ENCODE measurements at places on chromosomes 12 and 14.

- no peak for DNase-seq
Observed at GRCh38 chr12:56565510-56566101, 44.0 kb downstream of the RBMS2 start.

GRCh38 chr12:92300777-92301176 is 155.1 kb upstream of the BTG1 start:
- no peak for DNase-seq

DNA sequence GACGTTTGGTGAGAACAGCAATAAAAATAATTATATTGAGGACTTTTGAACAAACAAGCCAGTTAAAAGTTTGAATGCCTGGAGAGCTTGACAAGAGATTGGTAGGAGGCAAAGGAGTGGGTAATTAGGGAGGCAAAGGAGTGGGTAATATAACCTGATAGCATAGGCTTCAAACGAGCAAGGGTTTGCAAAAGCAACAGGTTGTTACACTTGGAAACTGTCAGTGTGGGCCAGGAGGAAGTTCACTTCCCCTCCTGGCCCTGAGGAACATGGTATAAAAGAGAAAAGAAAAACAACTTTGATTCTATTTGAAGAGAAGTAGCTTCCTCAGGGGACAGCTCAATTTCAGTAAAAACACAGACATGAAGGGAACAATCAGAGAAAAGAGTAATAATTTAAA is 121.7 kb downstream of the CCER1 start:
- DNase-seq = no peak

GRCh38 chr12:51959211-51959610 is 7.7 kb downstream of the ACVR1B start:
- DNase-seq = no peak

DNA sequence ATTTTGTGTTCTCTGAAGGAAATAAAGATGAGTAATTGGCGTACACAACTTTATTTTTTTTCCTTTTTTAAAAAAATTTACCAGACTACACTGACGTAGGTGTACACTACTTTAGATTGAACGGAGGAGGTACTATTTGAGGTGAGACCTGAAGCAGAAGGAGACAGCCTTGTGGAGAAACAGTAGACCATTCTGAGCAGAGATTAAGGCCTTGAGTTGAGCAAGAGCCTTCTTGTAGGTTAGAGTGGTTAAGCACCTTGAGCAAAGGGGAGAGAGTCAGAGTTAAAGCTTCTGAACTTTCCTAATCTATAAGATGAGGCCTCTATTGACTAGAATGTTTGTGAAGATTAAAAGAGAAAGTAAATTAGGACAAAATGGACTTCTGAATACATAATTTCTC is 2.5 kb downstream of the LEMD3 start:
- no peak for DNase-seq

GRCh38 chr12:11947213-11947612 is 123.5 kb upstream of the BCL2L14 start:
- no peak for DNase-seq

DNA sequence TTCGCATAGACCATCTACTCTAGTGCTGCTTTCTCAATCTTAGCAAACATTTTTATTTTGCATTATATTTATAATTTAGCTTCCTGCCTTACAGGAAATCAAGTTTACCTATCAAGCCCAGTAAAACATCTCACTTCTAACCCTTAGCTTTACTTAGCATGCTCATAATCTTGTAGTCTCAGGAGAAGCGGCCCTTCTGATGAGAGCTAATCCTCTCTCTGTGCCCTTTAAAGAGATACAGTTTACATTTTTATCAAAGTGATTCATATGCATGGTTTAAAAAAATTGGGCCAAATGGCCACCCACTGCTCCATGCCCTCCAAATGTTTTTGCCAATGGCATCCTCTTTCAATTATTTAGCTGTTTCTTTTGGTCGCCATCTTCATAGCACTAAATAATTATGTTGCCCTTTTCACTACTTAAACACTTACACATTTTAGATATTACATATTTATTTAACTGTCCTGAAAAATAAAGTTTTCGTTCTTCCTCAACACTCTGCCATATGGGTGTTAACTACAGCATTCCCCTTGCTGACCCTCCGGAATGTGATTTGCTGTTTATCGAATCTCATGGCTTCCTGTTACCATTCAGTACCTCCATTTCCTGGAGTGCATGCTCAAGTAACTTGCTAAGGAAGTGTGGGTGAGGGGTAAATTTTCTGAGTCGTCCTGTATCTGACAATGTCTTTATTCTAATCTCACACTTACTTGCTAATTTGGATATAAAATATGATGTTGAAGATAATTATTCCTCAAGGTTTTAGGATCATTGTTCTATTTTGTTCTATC is 29.3 kb downstream of the YLPM1 start:
- no peak for DNase-seq

GRCh38 chr12:50188875-50189575 is 21.9 kb upstream of the CERS5 start:
- no peak for DNase-seq

GRCh38 chr14:68088451-68088854 is 268.9 kb downstream of the RAD51B start:
- peak; percentile 67 for DNase-seq

DNA sequence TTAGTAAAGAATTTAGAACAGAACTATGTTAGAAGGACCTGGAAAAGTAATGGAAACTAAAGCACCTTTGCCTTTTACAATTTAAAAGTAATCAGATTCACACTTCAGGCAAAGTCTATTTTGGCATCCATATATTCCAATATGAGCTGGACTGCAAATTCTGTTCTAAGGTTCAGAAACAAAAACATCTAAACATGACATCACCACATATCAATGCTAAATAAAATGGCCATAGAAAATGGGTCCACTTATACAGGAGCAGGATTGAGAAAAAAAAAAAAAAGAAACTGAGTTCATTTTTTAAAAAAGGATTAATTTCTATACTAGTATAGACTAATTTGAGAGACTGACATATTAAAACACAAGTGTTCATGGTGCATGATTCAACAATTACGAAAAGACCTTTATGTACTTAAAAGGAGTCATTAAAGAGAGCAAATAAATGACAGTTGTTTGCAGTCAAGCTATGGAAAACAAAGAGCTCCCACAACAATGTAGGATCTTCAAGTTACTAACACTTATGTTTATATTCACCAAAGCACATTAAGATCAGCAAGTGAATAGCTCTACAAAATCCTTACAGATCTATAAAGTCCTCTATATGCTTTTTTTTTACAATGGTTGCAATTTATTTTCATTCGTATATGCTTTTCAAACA is 45.7 kb downstream of the DICER1 start:
- no peak for DNase-seq

DNA sequence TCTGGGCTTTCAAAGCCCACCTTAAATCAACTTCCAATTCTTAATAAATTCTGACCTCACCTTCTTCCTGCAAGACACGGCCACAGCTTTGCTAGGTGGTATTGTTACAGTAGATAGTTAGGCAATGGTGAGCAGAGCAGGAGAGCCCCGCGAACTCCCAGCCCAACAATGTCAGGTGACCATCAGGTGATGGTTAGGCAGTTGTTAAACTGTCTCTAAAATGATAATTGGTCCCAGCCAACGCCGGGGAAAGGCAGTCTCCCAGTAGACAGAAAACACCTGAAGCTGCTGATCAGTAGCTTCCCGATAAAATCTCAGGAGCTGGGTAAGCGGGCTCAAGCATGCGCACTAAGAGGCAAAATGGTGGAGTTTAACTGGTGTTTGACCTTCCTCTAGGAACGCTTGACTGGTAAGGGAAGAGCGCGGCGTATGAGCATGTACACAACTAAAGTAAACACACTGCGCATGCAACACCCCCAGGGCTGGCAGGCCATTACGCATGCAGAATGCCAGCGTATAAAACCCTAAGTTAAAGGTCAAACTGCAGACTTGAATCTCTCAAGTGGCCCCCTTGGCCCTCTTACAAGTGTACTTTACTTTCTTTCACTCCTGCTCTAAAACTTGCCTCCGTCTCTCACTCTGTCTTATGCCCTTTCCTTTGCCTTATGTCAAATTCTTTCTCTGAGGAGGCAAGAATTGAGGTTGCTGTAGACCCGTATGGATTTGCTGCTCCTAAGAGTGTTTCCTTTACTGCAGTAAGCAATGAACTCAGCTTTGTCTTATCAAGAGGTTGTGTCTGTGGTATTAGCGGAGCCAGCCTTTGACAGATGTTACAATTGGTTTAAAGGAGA is 113.5 kb downstream of the C12orf75 start:
- DNase-seq = no peak

DNA sequence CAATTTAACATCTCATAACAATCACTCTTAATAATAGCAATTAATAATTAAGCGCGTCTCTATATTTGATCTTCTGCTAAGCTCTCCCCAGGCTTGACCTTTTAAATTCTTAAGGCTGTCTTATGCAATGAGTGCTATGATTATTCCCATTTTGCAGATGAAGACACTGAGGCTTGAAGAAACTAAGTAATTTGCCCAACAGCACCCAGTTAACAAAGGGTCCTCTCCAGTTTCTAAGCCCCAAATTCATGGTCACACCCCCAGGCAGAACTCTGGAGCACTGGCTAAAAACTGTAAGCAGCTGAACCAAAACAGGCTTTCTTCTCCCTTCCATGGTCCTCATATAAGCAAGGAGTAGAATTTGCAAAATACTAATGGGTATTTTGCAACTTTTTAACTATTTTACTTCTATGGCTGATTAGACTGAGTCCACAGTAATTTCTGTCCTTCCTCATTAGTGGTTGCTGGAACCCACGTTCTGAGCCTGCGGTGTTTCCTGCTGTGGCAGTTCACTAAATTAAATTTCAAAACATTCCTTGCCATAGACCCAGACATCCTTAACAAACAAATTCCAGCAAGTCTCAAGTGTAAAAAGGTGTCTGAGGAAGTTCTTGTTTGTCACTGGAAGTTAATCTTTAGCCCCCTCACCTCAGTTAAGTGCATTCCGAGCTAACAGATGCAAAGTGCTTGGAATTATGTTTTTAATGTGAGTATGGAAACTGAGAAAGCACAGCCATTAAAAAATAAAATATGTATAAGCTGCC is 76.5 kb downstream of the TMEM132D start:
- DNase-seq = no peak

GRCh38 chr12:13293096-13293495 is 96.6 kb downstream of the EMP1 start:
- DNase-seq = no peak

GRCh38 chr12:3992945-3993344 is 119.7 kb upstream of the PARP11 start:
- no peak for DNase-seq
